Aortic smooth muscle cell (primary cell): ENCODE measurements at places on chromosomes 13 and 19. TPM values are rescaled to one million over a fixed set of nuclear protein-coding genes. Genes with fewer than 3 reads are reported as not detected.

Gene IZUMO4
- total RNA-seq = 1.4 and 1.6 TPM in 2 replicates

Gene S1PR4
- not detected in 2 replicates for total RNA-seq

Gene C13orf46
- 0.40 and 0.68 TPM in 2 replicates for total RNA-seq

Gene UBE2L5
- not detected in 2 replicates for total RNA-seq

Gene PEAK3
- total RNA-seq = not detected in 2 replicates

Gene SBSN
- 0.66 and 0.87 TPM in 2 replicates for total RNA-seq

Gene PPP1R13L
- 0.53 and 2.9 TPM in 2 replicates for total RNA-seq

Gene LAIR1
- total RNA-seq = not detected in 2 replicates

Gene DACH1
- total RNA-seq = 0.25 and 0.53 TPM in 2 replicates

Gene FAM216B
- under 0.01 TPM in 1 of 2 replicates, not detected in the other for total RNA-seq

Gene STXBP2
- 1.4 and 2.0 TPM in 2 replicates for total RNA-seq

Gene FUT1
- 0.25 and 0.26 TPM in 2 replicates for total RNA-seq

Gene TNFSF13B
- 9.0 and 10.3 TPM in 2 replicates for total RNA-seq

Gene KLK5
- not detected in 2 replicates for total RNA-seq

Gene KIR2DL4
- not detected in 2 replicates for total RNA-seq

Gene PTGIR
- 61.6 and 62.9 TPM in 2 replicates for total RNA-seq

Gene LRRC8E
- total RNA-seq = 5.5 and 6.9 TPM in 2 replicates

Gene ATP5F1D
- total RNA-seq = 40.4 and 41.0 TPM in 2 replicates

Gene OR10H1
- not detected in 2 replicates for total RNA-seq

Gene IGFL2
- not detected in 2 replicates for total RNA-seq

Gene CERS4
- total RNA-seq = 4.1 and 6.0 TPM in 2 replicates

Gene SIAH3
- total RNA-seq = not detected in 2 replicates

Gene ETV2
- 0.12 and 0.26 TPM in 2 replicates for total RNA-seq

Gene ZDHHC20
- 87.9 and 99.6 TPM in 2 replicates for total RNA-seq

Gene NKG7
- total RNA-seq = not detected in 2 replicates

Gene BABAM1
- 81.6 and 107 TPM in 2 replicates for total RNA-seq

Gene SGCG
- 0.56 TPM in 1 of 2 replicates, not detected in the other for total RNA-seq

Gene SIGLEC8
- not detected in 2 replicates for total RNA-seq

Gene FFAR1
- not detected in 2 replicates for total RNA-seq

Gene PROZ
- not detected in 2 replicates for total RNA-seq

Gene CXCL17
- total RNA-seq = not detected in 2 replicates

Gene SPACA4
- total RNA-seq = not detected in 2 replicates

Gene ZIC2
- not detected in 2 replicates for total RNA-seq

Gene NOVA2
- total RNA-seq = 0.12 and 0.13 TPM in 2 replicates

Gene IL12RB1
- 0.06 and 0.26 TPM in 2 replicates for total RNA-seq

Gene PNMA8A
- total RNA-seq = 1.2 and 4.8 TPM in 2 replicates

Gene CASP14
- not detected in 2 replicates for total RNA-seq

Gene TNNT1
- total RNA-seq = 1.2 and 1.7 TPM in 2 replicates

Gene SGTA
- total RNA-seq = 22.2 and 28.7 TPM in 2 replicates

Gene SERTM1
- not detected in 2 replicates for total RNA-seq

Gene NCR1
- total RNA-seq = not detected in 2 replicates

Gene SOHLH2
- 0.93 and 1.7 TPM in 2 replicates for total RNA-seq

Gene ANKLE1
- total RNA-seq = 0.13 and 0.19 TPM in 2 replicates

Gene PSG3
- not detected in 2 replicates for total RNA-seq

Gene BRME1
- total RNA-seq = 0.87 and 1.2 TPM in 2 replicates

Gene ELANE
- 0.12 and 0.26 TPM in 2 replicates for total RNA-seq

Gene ZNF223
- total RNA-seq = 4.6 and 4.8 TPM in 2 replicates

Gene PRR20B
- total RNA-seq = not detected in 2 replicates

Gene NLRP11
- total RNA-seq = not detected in 2 replicates

Gene ZNF793
- 0.87 and 1.6 TPM in 2 replicates for total RNA-seq

Gene BEST2
- total RNA-seq = not detected in 2 replicates

Gene RGCC
- 1.7 and 3.0 TPM in 2 replicates for total RNA-seq

Gene KCNC3
- total RNA-seq = under 0.01 TPM in 2 replicates

Gene ADGRE2
- 0.06 and 0.26 TPM in 2 replicates for total RNA-seq

Gene PLPPR2
- 11.6 and 12.1 TPM in 2 replicates for total RNA-seq

Gene PSG1
- 0.12 TPM in 1 of 2 replicates, not detected in the other for total RNA-seq

Gene KIR3DL2
- total RNA-seq = not detected in 2 replicates

Gene ZNF667
- total RNA-seq = 3.2 and 4.0 TPM in 2 replicates
